ENCODE measurements at places on chromosomes 7 and 10.

DNA sequence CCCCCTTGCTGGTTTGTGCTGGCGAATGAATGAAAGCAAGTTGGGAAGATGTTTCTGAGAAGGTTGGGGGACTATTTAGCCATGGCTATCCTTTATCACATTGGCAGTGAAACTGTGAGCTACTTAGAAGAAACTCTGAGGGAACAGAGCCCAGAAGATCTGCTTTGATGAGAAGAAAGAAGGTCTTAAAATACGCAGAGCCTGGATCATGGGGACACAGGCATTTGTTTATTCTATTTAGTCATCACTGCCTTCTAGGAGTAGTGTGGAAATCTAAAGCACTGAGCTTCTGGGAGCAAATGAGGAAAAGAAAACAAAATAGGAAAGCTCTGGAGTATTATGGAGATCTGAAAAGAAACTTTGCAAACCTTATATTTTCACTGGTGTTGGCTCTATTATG, 28.5 kb downstream of the CPED1 start:
- DNase-seq = no peak

DNA sequence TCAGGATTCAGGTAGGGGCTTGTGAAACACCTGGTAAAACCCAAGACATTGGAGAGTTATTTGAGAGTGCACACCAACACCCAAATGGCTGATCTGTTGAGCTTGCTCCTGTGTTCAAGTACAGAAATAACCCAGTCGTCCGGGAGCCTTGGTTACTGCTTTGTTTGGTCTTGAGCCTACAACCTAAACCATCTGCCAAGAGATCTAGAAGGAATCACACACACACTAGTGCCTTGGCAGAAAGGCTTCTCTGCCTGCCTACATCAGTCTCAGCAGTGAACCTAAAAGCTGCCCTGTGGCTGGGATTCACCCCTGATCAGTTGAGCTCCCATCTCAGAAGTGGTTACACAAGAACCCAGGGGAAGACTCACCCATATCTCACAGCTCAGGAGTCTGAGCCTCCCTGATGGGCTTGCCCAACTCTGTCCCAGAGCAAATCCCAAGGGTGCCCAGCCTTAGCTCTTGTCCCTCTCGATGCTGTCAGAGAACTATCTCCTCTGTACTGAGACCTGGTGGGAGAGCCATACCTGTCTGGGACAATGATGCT, 167.6 kb downstream of the CXCL12 start:
- no peak for DNase-seq

DNA sequence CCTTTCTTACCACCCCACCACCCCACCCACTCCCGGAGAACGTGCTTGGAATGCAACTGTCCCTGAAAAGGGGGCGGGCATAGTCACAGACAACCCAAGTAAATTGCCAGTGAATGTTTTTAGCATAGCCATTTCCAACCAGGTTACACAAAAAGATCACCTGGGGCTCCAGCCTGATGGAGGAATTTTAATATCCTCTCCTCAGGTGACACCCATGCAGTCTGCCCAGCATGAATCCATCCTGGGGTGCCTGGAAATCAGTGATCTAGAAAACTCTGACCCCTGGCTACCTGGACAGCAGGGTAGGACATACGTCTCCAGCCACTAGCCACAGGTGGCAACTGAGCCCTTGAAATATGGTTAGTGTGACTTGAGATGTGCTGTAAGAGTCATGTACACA, 61.1 kb downstream of the SORBS1 start:
- DNase-seq = no peak

DNA sequence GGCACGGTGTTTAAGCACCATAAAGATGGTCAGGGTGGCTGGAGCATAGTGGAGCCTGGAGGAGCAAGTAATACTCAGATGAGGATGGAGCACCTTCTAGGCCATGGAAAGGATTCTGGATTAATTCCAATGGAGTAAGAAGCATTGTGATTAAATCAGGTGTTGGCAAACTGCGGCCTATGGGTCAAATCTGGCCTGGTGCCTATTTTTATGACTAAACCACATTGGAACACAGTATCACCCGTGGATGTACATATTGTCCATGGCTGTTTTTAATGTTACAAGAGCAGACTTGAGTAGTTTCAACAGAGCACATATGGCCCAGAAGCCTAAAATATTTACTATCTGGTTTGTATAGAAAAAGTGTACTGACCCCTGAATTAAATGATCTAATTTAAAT, 49.9 kb upstream of the TMEM248 start:
- no peak for DNase-seq

- DNase-seq = no peak
Measured at GRCh38 chr10:24449321-24449740, 240.4 kb downstream of the KIAA1217 start.

DNA sequence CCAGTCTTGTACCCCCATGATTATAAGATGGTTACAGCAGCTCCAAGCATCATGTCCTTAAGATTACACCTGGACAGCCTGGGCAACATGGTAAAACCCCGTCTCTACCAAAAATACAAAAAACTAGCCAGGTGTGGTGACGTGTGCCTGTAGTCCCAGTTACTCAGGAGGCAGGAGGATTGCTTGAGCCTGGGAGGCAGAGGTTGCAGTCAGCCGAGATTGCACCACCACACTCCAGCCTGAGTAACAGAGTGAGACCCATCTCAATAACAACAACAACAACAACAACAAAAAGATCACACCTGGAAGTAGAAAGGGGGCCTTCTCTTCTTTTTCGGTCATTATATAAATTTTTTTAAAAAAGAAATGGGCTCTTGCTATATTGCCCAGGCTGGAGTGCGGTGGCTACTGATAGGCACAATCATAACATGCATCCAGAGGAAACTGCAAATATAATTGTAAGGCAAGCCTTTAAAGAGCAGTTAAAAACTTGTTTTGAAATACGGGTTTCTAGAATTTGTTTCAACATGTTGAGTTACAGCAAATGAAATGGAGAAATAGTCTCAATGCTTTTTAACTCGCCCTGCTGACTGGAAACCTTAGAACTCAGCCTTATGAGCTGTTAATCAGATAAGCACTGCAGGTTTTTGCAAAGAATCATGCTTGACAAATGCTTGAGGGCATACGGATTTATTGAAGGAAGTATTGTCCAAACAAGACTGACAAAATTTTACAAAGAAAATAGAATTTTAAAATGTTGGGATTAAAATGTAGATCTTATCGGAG, 4.7 kb upstream of the ENTPD7 start:
- DNase-seq = no peak
